ENCODE measurements at places on chromosomes 5 and 9. TPM values are rescaled to one million over a fixed set of nuclear protein-coding genes. Genes with fewer than 3 reads are reported as not detected.

- no peak for DNase-seq
These were observed 19.3 kb downstream of the NFIB start for GRCh38 chr9:14294659-14295058.

Gene IFT74
- polyA plus RNA-seq: 7.0 TPM

DNA sequence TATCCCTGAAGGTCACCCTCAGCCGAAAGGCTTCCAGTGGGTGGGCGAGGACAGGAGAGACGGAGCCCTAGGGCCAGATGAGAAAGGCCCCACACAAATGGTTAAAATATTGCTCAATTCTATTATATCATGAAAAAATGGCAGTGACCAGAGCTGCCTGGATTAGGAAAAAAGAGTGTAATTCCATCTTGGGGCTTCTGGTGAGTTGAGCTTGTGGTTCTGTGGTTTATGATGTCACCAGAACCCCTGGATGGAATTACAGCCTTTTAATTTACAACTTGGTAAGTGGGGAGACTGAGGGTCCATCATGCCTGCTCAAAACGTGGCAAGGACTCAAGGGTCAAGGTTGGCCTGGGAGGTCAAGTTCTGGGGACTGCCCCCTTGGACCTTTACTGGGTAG is 55.5 kb upstream of the STC2 start:
- no peak for DNase-seq

GRCh38 chr9:113516840-113517577 is 53.5 kb downstream of the RGS3 start:
- DNase-seq: peak; percentile 24

DNA sequence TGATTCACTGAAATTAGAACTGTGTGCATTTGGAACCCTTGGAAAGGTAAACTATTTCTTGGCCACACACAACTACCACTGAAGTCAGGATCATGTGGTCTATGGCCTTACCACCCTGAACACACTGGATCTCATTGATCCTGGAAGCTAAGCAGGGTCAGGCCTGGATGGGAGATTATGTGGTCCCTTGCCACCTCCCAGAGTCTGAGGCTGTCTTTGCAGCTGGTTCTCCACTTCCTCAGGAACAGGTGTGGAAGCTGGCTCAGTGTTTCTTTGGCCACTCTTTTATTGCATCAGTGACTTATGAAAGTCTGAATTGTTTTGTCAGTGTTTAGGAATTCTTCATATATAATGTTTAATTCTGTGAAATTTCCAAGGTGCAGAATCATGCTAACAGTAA is 89.2 kb downstream of the TEK start:
- DNase-seq: no peak

GRCh38 chr5:14809369-14810155 is 62.0 kb downstream of the ANKH start:
- peak; percentile 67 for DNase-seq

Gene RAI14
- not detected for polyA plus RNA-seq

- DNase-seq: no peak
These were observed 27.4 kb downstream of the IPPK start for GRCh38 chr9:92642564-92642963.
